Activated T-cell treated with anti-CD3 and anti-CD28 coated beads for 48 hours (primary cell): ENCODE measurements at places on chromosomes 7 and 10.
A peak's percentile ranks its signal among the peaks of the same experiment; 100 is the strongest.

GRCh38 chr10:11150879-11151415 is 133.3 kb downstream of the CELF2 start:
- no peak for DNase-seq

GRCh38 chr10:89556600-89556999 is 21.2 kb upstream of the SLC16A12 start:
- no peak for DNase-seq

DNA sequence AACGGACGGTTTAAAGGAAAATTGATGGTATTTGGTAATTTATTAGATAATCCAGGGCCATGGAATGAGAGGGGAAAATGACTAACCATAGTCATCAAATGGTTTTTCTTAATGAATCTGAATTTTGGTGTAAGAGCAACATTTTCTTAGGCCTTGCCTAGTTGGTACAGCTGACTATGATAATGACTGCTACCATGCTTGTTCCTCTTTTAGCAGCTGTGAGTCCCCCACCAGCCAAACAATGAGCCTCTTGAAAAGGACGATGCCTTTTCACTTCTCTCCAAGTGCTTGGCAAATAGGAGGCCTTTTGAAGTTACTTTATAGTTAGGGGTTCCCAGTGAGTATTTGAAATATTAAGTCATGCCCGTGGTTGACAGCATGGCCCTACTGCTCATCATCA is 53.0 kb downstream of the TRUB1 start:
- no peak for DNase-seq

DNA sequence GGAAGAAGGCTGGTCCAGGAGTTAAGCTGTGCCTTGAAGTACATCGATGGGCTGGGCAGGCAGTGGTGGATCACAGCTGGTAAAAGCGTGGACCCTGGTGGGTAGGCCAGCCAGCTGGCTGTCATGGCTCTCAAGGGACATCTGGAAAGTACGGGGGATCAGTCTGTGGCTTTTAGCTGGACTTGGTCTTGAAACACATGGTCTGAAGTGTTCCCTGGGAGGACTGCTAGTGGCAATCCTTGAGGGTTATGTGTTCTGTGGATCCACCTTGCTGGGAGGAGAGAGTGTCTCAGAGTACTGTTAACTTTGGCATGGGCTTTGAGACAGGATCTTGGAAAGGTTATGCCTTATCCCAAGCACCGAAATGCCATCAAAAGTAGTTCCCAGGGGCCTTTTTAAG is 754.3 kb downstream of the SUGCT start:
- no peak for DNase-seq

DNA sequence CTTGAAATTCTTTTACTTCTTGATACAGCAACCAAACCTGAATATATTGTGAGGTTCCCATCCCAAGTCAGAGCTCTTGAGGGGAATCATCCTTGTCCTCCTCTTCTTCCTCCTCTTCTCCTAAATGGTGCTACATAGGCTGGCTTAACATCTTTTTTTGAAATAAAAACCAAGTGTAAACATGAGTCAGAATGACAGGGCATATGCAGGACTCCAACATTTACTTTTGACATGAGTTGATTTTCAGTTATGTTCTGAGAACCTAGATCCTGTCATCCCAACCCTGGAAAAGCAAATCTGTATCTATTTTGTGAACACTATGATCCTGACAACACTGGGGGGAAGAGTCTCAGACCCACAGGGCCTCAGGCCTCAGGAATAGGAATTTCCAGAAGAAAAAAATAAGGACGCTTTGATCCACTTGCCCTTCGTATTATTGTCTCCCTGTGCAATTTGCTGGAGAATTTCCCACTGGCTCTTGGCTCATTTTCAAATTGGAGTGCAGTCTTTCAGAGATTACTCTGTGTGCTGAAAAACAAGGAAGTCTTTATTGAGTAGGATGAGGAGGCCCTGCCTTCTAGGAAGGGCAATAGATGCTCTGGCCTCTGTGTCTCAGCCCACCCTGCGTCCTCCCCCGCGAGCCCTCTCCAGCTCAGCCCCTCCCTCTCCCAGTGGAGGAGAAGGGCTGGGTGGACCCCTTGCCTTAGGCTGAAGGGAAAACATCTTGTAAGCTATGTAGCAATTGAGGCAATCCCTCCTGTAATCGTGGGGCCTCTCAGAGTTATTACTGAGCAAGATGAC is 121.6 kb downstream of the CREB5 start:
- DNase-seq: no peak

GRCh38 chr7:117012696-117013095 is 59.4 kb downstream of the ST7 start:
- no peak for DNase-seq

- DNase-seq: no peak
Observed at GRCh38 chr7:40047661-40048060, 86.8 kb downstream of the MPLKIP start.

- DNase-seq: no peak
Observed at GRCh38 chr10:46522295-46523118, 34.0 kb downstream of the GPRIN2 start.

- DNase-seq: no peak
Observed at GRCh38 chr10:44348496-44348895, 36.4 kb downstream of the CXCL12 start.

- no peak for DNase-seq
Observed at GRCh38 chr7:131538813-131539179, 17.6 kb downstream of the PODXL start.

DNA sequence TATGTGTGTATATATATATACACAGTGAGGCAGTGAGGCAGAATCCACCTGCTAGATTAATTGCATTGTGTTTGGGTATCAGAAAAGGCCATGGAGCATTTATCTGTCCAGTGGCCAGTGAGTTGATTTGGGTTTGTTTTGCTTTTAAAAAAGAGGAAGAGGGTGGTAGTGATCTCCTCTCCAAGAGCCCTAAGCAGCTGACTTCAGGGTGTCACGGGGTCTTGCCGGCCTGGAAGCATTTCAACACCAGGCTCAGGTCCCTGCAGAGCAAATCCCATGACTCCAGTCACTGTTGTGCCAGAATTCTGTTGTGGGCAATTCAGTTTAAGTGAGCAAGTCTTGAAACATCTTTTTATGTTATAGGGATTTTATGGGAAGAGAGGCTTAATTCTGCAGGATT is 30.6 kb upstream of the GPNMB start:
- DNase-seq: no peak

- no peak for DNase-seq
Observed at GRCh38 chr10:130040351-130040750, 70.3 kb downstream of the C10orf143 start.

DNA sequence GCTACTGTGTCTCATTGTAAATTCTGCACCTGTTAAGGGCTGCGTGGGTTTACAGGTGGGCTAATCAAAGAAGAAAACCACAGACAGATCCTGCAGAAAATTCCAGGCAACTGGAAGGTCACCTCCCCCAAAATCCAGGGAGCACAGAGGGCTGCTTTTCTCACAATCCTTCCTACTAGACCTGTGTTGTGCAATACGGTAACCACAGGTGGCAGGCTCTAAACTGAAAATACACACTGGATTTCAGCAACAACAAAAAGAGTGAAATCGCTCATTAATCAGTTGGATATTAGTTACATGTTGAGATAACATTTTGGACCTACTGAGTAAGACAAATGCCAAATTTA is 83.2 kb downstream of the SLC16A9 start:
- no peak for DNase-seq

DNA sequence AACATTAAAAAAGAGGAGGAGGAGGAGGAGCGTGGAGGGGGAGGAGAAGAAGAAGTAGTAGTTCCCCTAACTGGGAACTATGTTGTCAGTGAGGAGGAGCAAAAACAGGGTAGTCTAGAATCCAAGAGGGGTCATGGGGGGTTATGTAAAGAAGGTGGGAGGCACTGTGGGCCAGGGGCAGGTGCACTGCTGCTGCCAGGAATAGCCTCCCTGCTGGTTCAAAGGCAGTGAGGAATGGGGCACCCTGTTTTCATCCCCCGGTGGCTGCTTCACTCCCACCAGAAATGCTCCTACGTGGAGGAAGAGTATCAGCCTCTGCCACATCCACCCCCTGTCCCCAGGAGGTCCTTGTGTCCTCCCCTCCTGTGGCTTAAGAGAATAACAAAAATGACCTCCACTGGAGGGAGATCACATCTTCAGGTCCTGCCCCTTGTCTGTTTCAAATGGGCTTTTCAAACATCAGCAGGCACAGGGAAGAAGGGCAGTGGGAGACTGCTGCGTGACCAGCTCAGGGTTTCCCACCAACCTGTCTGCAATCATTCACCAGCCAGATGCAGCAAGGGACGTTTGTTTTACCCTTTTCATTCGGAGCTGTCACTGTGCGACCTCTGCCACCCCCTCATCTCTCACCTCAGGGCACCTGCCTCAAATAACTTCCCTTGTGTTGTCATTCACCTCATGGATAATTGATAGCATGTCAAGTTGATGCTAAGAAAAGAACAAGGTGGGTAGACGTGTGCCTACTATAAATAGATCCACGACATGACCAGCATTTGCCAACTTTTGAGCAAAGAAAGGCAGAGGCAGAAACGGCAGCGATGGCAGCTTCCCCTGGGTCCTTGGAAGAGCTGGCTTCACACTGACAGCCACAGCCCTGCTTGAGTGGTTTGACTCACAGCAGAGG is 92.6 kb downstream of the DGKI start:
- no peak for DNase-seq

DNA sequence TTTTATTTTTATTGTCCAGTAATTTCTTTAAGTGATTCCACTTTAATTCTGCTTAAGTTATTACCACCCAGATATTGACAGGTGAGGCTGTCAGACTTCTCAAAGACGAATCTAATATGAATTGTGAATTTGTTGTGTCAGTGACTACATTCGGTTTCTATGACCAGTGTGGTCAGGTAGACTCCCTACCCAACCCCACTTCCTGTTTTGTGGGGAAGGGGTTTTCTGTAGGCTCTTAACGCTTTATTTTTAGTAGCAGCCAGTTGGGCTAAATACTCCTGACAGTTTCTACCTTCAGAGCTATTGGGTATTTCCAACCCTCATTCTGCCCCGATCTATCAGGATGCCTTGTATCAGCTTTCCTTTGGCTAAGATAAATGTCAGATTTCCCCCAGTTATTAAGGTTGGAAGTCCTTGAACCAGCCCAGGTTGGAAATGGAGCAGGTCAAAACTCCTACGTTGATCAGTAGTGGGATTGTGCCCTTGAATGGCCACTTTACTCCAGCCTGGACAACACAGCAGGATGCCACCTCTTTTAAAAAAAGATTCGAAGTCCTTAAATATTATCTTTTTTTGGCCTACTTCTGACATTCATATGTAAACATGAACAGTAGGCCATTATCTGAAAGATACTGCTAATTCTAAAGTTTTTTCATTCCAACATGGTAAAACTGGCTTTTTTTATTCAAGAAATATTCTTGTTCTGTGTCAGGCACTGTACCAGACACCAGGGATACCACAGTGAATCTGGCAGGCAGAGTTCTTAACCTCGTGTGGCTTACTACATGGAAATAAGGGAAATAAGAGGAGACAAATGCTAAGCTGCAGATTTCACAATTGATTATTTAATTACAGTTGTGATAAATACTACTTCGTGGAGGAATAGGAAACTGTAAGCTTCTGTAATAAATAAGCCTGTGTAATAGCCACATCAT is 133.3 kb upstream of the SAMD8 start:
- peak; percentile 12 for DNase-seq

- no peak for DNase-seq
Observed at GRCh38 chr10:128054163-128054970, 71.9 kb downstream of the MKI67 start.

DNA sequence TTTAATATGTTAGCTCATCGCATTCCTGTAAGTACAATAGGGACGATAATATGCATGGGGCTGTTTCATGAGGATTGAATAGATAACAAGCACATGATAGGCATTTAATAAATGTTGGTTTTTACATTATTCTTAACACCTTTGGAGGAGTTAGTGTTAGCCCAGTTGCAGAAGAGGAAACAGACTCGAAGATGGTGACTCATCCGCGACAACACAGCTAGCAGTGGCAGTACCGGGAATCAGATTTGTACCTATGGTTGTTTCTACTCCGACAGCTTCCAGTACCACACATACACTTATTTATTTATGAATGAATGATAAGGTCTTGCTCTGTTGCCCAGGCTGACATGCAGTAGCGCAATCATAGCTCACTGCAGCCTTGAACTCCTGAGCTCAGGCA is 2.9 kb downstream of the LRMDA start:
- DNase-seq: no peak

- no peak for DNase-seq
Observed at GRCh38 chr7:110719741-110720140, 371.2 kb upstream of the LRRN3 start.

GRCh38 chr10:17821893-17822292 is 12.7 kb downstream of the MRC1 start:
- no peak for DNase-seq

DNA sequence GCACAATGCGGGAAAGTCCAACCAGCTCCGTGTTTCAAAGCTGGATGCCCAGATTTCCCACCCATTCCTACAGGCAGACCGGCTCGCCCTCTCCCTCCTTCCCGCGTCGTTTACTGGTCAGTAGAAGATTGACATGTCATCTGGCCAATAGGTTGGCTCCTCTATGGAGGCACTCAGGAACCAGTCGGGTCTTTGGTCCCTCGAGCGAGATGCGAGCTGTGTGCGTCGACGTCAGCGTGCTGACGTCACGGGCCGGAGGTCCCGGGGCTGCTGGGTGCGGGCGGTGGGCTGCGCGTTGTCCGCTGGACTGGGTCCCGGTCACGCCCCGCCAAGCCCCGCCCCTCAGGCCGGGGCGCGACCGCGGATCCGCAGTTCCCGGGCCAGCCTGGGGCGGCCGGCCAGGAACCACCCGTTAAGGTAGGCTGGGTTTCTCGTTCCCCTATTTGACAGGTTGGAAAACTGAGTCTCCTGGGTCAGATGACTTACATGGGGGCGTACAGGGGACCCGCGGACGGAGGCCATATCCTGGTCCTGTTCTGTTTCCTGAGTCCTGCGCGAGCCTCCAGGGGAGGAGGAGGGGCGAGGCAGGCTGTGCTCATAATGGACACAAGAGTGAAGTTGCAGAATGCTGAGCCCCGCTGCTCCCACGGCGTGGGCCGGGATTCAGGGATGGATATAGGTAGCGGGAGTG is at the start of gene STARD3NL:
Gene STARD3NL (plus strand): TSS at position 242 of the 691 bp plus-strand sequence. CDS start 29,260 bp downstream, outside the sequence.
- DNase-seq: peak; percentile 82

DNA sequence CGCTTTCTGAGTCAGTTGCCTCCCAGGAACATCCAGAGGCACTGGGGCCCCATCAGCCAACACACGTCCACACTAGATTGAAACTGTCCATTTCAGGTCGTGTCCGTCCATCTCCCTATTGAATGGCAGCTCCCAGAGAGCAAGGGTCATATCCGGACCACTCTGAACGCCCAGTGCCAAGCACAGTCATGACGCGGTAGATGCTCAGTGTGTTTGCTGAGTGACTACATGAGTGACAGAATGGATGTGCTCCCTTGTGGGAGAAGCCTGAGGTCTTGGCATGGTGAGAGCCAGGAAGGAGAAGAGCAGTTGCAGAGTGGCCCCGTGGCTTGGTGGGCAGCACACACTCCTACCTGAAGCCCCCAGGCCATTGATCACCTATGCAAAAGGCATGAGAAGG is 92.5 kb upstream of the CUX1 start:
- DNase-seq: no peak

GRCh38 chr7:120180221-120180620 is 92.8 kb upstream of the KCND2 start:
- no peak for DNase-seq

DNA sequence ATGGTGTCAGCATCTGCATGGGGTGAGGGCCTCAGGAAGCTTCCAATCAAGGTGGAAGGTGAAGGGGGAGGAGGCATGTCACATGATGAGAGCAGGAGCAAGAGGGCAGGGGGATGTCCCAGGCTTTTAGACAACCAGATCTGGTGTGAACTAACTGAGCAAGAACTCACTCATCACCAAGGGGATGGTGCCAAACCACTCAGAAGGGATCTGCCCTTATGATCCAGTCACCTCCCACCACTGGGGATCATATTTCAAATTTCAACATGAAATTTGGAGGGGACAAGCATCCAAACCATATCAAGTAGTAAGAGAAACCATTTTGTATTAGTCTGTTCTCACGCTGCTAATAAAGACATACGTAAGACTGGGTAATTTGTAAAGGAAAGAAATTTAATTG is 33.6 kb downstream of the THNSL1 start:
- DNase-seq: no peak
